ENCODE measurements at places on chromosomes 12 and 14. TPM values are rescaled to one million over a fixed set of nuclear protein-coding genes. Genes with fewer than 3 reads are reported as not detected.

Gene NAV3
- total RNA-seq, result 107 TPM

Gene GPRC5D
- total RNA-seq, result not detected

Gene MGAT4C
- under 0.01 TPM for total RNA-seq

Gene ASB2
- total RNA-seq, result 1.1 TPM

Gene KRT71
- not detected for total RNA-seq

Gene AMDHD1
- 0.29 TPM for total RNA-seq

Gene INHBE
- 0.88 TPM for total RNA-seq

Gene PDE3A
- total RNA-seq, result 14.8 TPM

Gene SLC5A8
- total RNA-seq, result not detected

DNA sequence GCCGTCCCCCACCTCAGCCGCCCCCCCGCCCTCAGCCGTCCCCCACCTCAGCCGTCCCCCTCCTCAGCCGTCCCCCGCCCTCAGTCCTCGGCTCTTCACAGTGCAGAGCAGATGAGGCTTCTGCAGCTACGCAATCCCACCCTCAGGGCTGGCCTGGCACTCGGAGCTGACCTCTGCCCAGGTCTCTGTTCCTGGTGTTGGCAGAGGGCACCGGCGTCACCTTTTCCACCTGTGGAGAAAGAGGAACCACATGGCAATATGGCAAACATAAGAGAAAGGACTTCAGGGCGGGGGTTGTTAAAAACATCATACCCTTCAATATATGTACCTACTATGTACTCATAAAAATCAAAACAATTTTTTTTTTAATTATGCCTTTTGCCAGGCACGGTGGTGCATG, 45.8 kb downstream of the MLXIP start:
- no peak for DNase-seq

- no peak for DNase-seq
These were observed 14.7 kb downstream of the GPR132 start for GRCh38 chr14:105050551-105050897.

- DNase-seq, result no peak
These were observed 30.6 kb upstream of the CLEC14A start for GRCh38 chr14:38286452-38286851.

DNA sequence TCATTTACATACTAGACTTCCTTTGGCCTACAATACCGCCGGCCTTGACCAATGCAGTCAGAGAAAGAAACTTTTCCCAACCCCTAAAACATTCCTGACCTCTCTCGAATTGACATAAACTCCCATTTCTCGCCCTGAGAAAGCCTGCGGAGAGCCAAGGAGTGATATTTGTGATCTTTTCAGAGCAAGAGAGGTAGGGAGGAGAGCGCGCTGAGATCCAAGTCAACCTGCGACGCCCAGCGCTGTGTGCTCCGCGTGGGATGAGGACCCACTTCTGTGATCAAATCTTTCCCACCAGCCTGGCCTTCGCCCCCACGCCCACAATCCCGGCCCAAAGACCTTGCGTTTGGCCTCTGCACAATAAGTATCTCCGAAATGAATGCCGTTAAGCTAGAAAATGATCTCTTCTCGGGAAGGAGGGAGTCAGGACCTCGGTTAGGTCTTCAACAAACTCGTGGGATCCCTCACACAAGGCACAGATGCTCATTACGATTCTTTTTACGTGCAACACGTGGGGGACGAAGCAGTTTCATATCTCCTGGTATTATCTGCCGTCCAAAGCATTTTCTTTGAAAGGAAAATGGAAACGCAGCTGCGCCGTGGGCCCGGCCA, 6.3 kb upstream of the NPAS3 start:
- DNase-seq, result peak; percentile 79

- peak; percentile 85 for DNase-seq
These were observed 11.0 kb upstream of the ANKLE2 start for GRCh38 chr12:132772606-132773005.

- peak; percentile 80 for DNase-seq
These were observed 47.9 kb upstream of the PLEKHG7 start for GRCh38 chr12:92654929-92655328.

All from osteoblast (primary cell).